NCI-H1694 (cell line): ENCODE measurements at places on chromosomes 1 and 21.

DNA sequence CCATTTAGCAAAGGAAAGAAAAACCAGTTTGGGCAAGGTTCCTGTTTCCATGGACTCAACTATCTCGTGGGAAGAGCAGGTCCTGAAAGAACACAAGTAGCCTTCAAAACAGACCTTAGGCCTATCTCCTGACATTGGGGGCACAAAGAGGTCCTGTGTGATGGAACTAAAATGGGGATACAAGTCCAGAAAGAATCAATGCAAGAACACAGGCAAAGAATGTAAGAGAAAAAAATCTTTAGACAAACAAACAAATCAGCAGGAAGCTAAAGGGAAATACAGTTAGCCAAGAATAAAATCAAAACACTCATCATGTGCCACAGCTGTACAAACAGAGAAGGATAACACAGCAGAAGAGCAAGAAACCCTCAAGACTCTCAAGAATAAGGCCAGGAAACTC is 28.2 kb downstream of the SLC30A10 start:
- no peak for DNase-seq

DNA sequence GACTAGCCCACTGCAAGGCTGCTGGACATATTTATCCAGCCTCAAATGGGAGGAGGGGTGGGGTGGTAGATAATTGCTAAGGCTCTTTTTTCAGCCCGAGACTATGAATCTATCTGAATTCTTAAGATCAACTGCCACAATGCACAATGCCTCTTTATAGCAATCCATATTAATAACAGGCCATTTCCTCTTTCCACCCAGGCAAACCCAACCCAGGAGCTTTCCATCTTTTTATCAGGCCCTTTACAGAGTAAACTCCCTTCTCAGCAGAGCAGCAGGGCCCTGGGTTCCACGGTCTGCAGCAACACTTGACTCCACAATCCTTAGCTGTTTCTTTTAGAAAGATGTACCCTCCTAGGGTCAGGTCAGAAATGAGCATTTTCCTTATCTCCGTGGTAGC is 806 bp downstream of the DDOST start:
- no peak for DNase-seq

GRCh38 chr1:246156847-246157246 is 350.2 kb downstream of the SMYD3 start:
- DNase-seq, result no peak

DNA sequence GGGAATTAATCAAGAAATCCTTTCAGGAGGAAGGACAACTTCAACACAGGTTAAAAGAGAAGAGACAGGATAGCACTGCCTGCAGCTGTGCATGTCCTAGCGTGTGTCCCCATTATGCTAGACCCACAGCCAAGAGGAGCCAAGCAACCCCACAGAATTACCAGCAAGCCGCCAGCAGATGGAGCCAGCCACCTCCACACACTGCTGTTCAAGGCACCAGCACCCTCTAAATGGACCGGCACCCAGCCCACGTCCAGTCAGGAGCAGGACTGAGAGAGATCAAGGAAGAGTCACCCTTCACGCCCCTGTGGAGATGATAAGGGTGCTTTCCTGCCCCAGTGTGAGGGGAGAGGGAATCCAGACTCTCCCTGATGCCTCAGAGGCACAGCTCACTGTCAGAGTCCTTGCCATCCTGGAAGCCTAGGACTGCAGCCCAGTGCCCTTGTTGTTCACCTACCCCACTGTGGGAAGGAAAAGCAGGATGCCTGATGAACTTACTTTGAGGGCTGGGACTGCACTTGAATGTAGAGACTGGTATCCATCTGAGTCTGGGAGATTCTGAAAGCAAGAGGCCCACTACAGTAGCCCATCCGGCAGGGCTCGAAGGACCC is 37.1 kb upstream of the CTTNBP2NL start:
- DNase-seq, result peak; percentile 27

GRCh38 chr1:844472-845026 is 79.2 kb upstream of the SAMD11 start:
- DNase-seq, result no peak

- DNase-seq, result no peak
Observed at GRCh38 chr1:231020816-231021215, 19.2 kb downstream of the FAM89A start.

GRCh38 chr1:159881622-159882526 is 18.1 kb downstream of the CFAP45 start:
- no peak for DNase-seq

DNA sequence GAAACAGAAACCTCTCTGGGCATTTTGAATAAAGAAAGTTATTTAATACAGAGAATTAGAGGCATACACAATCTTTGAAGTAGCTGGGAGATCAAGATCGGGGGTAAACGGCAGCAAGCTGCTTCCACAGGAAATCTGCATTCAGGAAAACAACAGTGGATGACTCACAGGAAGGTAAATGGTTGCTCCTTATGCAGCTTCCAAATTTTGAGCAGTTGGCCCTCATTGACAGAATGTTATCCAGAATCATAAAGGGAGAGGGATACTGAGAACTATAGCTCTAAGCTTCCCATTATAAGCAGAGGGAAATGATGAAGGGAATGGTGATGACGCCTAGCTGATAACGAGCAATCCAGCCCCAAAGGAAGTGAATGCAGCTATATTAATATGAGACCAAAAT is 28.6 kb downstream of the ZMYND12 start:
- no peak for DNase-seq

GRCh38 chr1:229109320-229109761 is 161.6 kb upstream of the RAB4A start:
- DNase-seq, result no peak

DNA sequence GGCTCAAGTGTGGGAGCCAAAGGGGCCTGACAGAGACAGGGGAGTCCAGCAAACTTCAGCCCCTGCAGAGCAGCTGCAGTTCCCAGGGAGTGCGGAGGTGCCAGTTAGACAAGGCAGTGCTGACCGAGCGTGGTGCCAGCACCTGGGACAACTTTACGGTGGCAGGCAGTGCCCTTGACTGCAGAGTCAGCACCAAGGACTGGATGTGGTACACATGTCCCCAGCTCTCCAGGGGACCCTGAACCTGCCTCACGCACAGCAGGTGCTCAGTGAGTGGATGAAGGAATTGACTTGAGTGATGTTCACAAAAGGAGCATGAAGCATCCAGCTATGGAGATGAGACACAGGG is 296.5 kb downstream of the SIPA1L2 start:
- no peak for DNase-seq

DNA sequence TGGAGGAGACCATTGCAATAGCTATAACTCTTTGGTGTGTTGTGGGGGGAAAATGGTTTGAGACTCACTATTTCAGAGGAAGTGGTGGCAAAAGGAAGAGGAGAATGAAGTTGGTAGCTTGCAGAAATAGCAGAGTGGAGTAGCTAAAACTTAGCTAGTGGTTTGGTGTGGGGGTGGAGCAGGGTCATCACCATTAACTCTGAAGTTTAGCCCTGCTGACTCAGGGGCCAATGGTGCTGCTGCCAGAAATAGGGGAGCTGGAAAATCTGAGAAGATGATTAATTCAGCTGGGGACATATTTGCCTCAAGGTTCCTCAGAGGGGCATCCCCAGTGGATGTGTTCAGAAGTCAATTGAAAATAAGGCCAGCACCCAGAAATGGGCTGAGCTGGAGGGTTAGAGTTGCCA is 65.4 kb downstream of the RUNX1 start:
- no peak for DNase-seq

- DNase-seq, result peak; percentile 29
Observed at GRCh38 chr1:54227091-54227602, 27.2 kb downstream of the MRPL37 start.

GRCh38 chr1:39395357-39395831 is 96.0 kb upstream of the BMP8A start:
- DNase-seq, result no peak

- DNase-seq, result no peak
Observed at GRCh38 chr1:63611231-63611630, 18.0 kb downstream of the PGM1 start.

DNA sequence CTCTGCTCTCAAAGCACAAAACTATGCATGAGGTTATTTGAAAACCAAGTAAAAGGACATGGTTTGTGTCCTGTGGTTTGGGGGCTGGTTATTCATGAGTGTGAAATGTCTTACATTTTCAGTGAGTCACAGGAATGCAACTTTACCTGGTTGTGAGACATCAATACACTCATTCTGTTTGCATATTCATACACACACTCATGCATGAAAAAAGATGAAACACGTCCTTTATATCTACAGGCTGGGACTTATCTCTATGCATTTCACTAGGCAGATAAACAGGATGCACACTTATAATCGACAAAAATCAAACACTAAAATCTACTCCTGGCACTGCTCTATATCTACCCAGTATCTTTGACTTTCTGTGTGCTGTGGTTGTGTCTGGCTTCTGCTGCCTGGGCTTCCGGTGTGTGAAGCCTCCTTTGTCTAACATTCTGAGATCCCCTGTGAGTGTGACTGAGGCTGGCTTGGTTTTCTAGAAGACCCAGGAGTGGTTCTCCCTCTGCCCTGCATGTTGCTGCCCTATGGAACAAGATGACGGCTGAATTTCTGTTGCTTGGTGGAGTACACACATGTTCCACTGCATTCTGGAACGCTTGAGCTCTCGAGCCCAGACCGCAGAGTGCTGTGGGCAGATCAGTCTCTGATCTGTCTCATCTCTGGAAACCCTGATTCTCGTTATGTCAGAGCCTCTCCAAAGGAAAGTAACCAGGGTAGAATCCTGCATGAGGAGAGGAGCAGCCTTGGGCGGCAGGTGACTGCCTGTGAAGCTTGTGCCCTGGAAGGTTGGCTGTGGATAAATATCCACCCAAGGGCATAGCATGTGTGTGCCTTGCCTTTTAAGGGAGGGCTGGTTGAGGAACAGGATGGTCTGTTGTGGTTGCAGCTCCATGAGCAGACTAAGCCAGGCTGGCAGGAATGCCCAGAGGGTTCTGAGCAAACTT is 19.7 kb upstream of the FASLG start:
- DNase-seq, result no peak

DNA sequence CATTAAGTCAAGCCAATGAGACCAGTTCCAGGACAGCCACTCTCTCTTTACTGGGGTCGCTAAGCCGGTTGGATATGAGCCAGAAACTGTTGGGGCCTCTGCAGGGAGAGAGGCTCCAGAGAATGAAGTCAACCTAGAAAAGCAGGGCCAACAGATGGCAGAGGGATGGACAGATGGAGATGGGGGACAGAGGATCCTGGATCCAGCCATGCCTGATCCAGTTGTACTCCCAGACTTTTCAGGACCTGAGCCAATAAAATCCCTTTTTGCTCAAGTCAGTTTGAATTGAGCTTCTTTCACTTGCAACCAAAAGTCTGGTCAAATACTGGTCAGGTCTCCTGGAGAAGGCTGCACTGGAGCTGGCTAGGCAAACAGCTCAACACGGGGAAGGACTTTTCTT is 2.2 kb downstream of the DHCR24 start:
- DNase-seq, result no peak

DNA sequence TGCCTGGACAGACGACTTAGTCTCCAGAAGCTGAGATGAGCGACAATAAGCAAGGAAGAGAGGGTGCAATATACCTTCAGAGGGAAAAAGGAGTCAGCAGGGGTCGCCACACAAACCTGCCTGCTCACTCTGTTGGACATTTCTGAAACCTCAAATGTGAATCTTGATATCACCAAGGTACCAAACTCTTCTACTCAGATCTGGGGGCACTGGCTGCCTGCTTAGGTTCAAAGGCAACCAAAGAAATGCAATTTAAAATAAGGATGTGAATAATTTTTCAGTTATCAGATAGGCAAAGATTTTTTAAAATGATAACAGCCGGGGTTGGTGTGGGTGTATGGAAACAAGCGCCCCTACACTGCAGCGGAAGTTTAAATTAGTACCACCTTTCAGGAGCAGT is 164.2 kb downstream of the HIVEP3 start:
- no peak for DNase-seq

- DNase-seq, result no peak
Observed at GRCh38 chr1:156308078-156308477, 9.0 kb upstream of the VHLL start.

DNA sequence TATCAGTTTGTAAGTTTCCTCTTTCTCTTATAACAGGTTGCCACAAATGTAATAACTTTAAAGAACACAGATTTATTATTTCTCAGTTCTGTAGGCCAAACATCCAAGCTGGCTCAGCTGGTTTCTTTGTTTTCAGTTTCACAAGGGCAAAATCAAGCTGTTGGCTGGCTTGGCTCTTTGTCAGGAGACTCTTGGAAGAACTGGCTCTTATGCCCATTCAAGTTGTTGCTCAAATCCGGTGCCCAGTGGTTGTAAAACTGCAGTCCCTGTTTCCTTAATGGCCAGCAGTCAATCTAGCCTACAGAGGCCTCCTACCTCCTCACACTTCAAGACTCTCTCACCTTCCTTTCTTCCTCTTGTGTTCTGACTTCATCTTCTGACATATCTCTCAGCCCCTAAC is 1171.0 kb downstream of the MRPL39 start:
- DNase-seq, result no peak

- DNase-seq, result no peak
Observed at GRCh38 chr1:203771901-203772301, 6.9 kb downstream of the LAX1 start.

DNA sequence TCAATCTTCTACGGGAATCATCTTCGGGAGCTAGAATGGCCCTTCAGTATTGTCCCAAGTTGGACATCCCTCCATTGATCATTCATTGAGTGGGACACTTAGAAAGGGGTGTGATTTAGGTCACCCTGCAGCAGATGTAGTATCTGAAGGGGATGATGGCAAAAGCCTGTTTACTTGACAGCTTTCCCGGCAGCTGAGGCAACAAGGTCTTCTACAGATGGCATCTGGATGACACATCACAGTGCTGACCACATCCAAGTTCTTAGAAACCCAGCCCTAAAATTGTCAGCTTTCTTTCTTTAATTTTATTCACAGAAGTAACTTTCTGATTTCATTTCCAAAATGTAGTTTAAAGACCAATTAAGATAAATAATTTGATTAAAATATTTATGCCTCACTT is 150.3 kb downstream of the AMY1C start:
- DNase-seq, result no peak

DNA sequence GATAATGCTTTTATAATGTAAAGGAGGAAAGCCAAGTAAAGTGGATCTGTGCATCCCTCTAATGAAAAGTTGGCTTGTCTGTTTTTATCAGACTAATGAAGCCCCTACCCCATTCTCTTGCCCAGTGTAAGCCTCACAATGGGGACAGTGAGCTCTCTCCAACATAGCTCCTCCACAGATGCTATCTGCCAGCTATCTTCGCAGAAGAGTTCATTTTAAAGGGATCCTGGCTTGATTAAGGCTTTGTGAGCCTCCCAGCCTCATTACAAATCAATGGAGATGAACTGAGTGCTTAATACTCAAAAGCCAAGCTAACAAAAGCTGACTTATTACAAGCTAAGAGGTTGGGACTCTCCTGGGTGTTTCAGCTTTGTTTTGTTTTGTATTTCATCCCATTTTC is 514.7 kb downstream of the NUF2 start:
- DNase-seq, result no peak
